ENCODE measurements at places on chromosomes 4 and X.

- no peak for DNase-seq
These were observed 28.2 kb downstream of the JADE1 start for GRCh38 chr4:128837679-128838078.

DNA sequence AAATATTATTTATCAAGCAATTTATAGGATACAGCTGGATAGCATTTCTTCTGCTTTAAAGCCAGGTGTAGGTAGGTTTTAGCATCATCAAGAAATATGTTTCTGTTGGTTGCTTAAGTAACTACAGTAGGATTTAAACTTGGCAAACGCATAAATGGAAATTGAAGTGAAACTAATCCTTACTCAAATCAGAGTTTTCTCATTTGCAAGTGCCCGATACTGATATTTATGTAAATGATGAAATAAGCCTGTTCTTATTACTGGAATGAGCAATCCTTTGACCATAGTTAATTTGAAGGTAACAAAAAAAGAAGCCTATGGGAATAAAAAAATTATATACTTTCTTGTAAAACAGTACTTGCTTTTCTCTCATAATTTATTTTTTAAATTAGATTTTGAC, 23.2 kb upstream of the PIGA start:
- DNase-seq = no peak

- no peak for DNase-seq
These were observed 300.9 kb downstream of the SPIN4 start for GRCh38 chrX:63050225-63050624.

DNA sequence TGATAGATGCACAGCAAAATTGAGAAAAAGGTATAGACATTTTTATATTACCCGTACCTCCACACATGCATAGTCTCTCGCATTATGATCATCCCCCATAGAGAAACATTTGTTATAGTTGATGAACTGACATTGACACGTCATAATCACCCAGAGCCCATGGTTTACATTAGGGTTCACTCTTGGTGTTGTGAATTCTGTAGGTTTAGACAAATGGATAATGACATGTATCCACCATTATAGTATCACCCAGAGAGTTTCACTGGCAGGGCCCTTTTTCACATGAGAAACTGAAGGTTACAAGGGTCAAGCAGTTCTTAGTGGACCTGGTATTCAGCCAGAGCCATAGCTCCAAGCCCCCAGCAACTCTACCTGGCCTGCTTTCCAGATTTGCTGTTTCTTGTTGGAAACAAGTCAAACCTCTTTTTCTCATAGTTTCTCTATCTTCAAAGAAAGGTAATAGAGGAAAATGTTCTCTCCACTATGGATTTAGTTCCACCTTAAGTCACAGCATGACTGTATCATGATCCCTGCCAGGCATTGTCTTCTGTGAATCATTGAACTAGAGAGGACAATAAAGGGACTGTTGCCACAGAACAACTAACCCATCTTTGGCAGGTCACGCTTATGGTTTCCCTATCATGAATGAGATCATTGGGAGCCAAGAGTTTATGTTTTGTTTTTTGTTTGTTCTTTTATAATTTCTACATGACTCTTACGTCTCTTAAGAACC, 64.0 kb downstream of the HHIP start:
- DNase-seq = no peak

DNA sequence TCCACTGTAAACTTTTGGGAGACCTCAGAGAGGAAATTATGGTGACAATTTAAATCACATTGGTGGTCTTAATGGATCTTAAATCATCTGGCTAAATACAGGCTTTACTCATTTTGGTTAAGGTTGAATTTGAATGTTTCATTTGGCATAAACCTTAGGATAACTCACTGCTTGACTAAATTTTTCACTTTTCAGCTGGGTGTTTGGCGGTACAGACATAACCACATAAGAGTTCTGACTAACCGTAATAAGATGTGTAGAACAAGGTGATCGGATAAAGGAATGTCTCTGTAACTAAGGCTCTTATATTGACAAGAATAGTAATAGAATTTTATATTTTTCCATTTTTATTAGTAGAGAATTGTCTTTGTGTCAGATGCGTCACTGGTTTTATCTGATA, 281.0 kb downstream of the BMPR1B start:
- no peak for DNase-seq

GRCh38 chr4:66750273-66750672, 795.0 kb downstream of the CENPC start:
- DNase-seq = no peak

DNA sequence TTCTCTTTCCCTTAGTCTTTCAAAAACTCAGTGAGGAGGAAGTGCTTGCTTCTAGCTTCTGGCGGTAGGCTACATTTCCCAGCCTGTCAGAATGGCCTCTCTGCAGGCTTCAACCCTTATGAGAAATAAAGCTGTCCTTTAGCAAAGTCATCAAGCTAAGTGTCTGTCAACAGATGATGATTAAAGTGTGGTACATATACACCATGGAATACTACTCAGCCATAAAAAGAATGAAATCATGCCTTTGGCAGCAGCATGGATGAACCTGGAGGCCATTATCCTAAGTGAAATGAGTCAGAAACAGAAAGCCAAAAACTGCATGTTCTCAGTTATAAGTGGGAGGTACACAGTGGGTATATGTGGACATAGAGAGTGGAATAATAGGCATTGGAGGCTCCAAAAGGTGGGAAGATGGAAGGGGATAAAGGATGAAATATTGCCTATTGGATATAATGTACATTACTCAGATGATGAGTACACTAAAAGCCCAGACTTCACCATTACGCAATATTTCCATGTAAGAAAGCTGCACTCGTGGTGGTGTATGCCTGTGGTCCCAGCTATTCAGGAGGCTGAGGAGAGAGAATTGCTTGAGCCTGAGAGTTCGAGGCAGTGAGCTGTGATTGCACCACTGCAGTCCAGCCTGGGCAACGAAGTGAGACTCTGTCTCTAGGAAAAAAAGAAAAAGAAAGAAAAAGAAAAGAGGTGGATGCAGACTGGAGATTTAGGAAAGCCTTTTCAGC, 7.9 kb downstream of the TRIM2 start:
- DNase-seq = peak; percentile 40

GRCh38 chr4:25769251-25769650, 93.5 kb downstream of the SEL1L3 start:
- DNase-seq = peak; percentile 38

DNA sequence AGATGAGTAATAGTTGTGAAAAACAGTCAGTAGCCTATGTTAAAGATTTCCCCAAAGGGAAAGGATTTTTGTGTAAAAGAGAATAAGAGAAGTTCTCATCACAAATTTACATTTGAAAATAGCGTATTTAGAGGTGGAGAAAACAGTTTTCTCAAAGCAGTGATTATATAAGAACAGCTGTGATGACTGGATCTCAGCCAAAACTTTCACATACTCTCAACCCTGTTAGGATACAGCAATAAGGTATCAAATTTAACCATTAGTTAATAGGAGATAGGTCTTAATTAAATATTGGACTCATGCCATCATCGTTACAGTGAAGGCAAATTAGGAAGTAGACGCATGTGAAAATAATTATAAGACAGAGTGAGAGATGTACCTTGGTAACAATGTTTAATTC, 622.7 kb downstream of the PCDH18 start:
- DNase-seq = no peak

GRCh38 chrX:130091980-130092522, 18.2 kb downstream of the ELF4 start:
- DNase-seq = no peak

GRCh38 chr4:1030559-1030958, 19.1 kb downstream of the FGFRL1 start:
- no peak for DNase-seq

DNA sequence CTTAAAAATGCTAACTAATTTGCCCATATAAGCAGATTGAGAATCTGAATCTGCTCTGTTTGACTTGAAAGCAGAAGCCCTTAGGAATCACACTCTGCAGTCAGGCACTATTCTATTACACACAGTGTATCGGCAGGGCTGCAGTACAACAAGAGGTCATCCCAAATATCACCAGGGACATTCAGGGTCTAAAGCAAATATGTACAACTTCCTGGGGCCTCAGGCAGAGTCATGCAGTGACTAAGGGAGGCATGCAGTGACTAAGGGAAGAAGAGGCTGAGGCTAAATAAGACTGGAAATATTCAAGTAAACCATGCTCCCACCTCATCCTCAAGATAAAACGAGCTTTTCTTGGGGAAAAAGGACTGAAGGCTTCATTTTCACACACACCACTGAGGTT, 20.9 kb downstream of the MAPK10 start:
- peak; percentile 79 for DNase-seq

GRCh38 chr4:159290321-159291030, 187.6 kb downstream of the RAPGEF2 start:
- no peak for DNase-seq

DNA sequence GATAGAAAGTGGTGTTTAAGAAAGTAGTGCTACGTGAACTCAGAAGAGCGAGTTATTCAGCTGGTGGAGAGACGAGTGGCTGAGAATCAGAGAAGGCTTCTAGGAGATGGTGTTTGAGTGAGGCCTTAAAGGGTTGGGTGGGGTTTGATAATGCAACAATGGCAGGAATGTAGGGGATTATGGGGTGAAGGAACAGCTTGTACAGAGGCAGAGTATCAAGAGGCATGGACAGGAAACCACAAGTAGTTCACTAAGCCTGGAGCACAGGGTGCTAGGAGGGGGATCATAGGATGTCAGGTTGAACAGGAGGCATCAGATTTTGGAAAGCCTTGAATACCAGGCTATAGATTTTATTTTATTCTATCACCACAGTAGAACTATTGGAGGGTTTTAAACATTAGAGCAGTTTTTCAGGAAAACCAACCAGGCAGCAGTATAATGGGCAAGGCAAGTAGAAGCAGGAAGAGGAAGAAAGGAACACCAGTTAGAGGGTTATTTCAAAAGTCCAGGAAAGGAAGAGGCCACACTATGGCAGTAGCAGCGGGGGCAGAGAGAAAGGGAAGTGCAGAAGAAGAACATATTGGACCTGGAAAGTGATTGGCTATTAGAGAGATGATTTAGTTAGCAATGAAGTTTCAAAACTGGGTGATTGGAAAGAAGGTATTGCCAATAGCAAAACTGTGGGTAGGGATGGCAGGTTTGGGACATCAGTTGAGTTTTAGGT, 99.2 kb downstream of the DOCK11 start:
- DNase-seq = no peak

- DNase-seq = no peak
These were observed 33.3 kb upstream of the TLL1 start for GRCh38 chr4:165839615-165840333.

DNA sequence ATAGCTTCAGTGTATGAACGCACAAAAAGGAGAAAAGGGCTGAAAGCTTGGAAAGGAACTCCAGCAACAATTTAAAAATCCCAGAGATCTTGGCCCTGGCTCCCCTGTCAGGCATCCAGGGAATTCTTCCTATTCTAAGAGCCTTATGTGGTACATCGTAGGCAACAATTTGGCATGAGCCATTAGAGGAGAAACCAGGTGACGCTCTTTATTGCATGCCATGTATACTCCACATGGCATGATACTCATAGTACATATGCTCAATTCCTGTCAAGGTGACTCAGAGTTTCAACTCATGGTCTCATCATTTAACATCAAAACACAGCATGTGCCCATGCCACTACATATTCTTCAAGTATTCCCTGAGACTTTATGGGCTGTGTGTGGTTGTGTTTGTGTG, 191.3 kb downstream of the OR13H1 start:
- no peak for DNase-seq

- no peak for DNase-seq
These were observed 124.7 kb upstream of the CPEB2 start for GRCh38 chr4:14877246-14878225.

DNA sequence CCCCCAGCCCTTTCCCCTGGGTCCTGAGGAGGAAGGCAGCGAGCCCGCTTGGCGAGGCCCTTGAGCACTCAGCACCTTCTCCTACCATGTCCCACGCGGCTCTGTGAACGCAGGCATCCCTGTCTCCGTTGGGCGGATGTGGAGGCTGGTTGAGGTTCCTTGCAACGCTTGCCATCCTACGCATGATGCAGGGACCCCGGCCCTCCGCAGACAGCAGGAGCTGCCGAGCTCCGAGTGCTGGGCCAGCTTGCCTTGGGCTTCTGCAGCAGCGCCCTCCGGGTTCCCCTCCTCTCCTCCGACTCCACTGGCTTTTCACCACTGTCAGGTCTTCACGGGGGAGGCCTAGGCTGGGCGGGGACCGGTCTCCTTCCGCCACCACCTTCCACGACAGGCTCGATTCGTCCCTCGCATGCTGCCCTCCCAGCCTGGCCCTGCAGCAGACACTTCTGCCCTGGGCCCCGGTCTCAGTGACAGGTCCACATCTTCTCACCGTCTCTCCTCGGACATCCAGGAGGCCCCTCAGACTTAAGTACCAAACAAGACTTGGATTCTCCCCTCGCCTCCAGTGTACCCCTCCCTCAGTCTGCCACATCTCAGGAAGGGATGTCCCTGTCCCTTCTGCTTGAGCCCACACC, 67.6 kb upstream of the HGFAC start:
- DNase-seq = no peak

- DNase-seq = no peak
These were observed 405.3 kb upstream of the EDA2R start for GRCh38 chrX:67044029-67044653.

DNA sequence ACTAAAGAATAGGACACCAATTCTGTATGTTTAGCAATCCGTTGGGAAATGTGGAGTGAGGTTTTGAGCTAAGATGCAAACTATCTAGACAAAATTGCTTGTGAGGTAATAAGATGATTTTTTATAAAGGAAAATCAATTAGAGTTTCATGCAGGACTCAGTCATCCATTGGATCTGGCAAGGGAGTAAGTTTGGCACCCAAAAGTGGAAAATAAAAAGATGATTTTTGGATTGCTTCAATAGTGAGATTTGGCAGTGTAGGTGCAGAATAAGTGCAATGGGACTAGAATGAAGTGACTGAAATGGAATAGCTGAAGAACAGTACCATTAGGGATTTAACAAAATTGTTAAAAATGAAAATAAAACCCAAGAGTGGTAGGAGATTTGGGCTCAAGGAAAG, 290.5 kb upstream of the EPHA5 start:
- DNase-seq = no peak

- DNase-seq = no peak
These were observed 157.7 kb upstream of the PITX2 start for GRCh38 chr4:110780538-110780937.

DNA sequence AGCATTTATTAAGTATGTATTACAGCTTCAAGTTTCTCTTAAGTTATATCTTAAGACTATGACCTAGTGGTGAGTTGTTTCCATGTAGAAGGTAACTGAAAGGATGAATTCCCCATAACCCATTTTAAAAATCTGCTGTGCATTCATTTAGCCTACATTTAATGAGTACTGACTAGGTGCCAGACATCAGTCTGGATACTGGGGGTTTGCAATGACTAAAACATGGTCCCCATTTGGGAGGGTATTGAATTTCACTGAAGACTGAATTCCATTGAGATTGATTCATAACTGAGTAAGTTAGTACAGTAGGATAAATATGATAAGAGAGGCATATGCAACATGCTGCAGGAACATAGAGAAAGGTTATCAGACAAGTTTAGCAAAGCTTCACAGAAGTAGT, 241.5 kb downstream of the FRAS1 start:
- no peak for DNase-seq

All from AG04449 (cell line).